Stimulated activated CD4-positive, alpha-beta T cell treated with anti-CD3 and anti-CD28 coated beads, Interleukin-15, amount 100 ng/mL, for 1 hour (primary cell): ENCODE measurements at places on chromosomes 7 and 10.

GRCh38 chr7:110071192-110071591 lies 1019.7 kb upstream of the LRRN3 start:
- DNase-seq: no peak

DNA sequence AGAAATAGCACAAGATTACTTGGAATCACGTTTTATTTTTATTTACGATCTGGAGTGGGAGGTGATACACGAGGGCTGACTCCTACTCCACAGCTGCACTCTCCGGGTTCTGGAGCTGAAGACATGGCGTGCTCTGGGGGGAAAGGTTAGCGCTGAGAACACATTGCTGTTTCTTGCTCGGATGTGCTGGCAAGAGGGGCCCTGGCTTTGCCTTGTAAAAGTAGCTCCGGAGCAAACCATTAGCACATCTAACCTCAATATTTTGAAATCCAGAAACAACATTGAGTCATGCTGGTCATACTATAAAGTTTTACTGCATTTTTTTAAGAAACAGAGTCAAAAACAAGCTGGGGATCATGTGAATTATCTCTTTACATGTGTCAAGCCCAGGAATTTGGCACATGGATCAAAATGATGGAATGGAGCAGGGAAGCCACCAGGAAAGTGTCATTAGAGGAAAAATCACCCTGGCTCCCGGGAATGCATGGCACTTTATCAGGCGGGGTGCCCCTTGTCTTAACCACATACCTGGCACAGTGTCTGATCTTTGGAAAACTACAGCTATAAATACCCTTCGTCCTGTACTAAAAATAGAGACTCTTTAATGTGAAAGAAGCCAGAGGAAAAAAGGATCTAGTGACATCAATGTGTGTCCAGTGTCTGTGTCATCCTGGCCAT lies 31.6 kb upstream of the LYZL1 start:
- DNase-seq: no peak

GRCh38 chr7:127885843-127886242 lies 145.4 kb downstream of the LRRC4 start:
- no peak for DNase-seq

DNA sequence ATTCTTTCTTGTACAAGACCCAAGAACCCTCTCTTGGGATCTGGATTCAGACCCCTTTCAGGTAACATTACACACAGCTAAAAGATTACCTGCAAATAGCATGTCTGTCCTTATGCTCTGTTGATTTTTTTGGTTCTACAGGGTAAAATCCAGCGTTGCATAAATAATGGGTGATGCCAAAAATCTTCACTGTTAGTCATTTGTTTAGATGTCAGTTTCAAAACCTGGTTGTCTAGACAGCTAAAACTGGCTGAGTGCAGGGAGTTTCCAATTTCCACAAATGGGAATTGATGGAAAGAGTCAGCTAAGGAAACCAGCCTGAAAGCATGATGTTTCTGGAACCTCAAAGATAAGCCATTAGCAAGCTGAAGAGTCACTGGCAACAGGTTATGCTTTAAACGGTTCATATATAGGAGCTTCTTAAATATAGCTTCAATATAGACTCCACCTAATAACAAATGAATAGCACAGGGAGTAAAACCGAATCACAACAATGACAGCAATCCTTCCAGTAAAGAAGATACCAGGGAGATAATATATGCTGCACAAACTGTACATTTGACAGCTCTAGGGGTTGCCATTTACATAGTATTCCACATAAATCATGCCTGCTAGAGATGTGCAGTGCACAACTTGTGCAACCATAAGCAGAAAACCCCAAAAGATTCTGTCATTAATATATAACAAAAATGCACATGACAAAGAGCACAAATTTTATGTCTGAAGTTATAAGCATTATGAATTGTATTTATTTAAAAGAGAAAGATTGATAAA lies 20.4 kb downstream of the CCDC71L start:
- DNase-seq: no peak

- DNase-seq: no peak
Measured at GRCh38 chr7:149869867-149870266, 3.9 kb upstream of the ATP6V0E2 start.

- no peak for DNase-seq
Measured at GRCh38 chr10:49614242-49615198, 683 bp downstream of the CHAT start.

GRCh38 chr7:50339990-50340500 lies 35.5 kb downstream of the IKZF1 start:
- no peak for DNase-seq

DNA sequence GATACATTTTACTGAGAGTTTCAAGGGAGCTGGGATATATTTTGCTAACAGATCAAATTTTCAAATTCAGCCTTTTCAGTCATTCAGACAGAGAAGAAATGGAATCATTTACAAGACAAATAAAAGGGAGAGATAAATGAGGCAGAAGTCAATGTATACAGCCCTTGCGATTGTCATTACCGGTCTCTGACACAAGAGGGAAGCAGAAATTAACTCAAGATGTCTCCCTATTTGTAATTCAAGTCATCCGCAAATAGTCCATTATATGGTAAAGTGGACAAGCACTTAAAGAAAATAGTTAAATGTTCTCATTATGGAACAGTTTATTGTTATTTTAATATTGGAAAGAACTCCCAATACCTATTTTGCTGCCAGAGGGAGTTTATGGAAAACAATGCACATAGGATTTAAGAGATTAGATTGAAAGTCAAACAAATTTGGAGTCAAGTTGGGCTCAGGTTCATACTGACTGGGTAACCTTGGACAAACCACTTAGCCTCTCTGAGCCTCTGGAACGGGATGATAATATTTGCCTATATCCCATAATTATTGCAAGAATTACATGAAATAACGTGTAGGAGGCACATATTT lies 89.3 kb upstream of the PRKCQ start:
- DNase-seq: no peak

DNA sequence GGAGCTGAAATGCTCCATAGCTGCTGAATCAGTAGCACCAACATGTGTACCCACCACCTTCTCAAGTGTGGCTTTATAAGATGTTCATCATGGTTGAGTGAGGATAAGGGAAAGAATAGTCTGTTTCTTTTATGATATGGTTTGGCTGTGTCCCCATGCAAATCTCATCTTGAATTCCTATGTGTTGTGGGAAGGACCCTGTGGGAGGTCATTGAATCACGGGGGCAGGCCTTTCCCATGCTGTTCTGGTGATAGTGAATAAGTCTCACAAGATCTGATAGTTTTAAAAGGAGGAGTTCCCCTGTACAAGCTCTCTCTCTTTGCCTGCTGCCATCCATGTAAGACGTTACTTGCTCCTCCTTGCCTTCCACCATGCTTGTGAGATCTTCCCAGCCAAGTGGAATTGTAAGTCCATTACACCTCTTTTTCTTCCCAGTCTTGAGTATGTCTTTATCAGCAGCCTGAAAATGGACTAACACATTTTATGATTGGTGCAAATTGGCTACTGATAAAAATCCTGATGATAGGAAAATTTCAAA lies 799.9 kb downstream of the TNS3 start:
- no peak for DNase-seq

DNA sequence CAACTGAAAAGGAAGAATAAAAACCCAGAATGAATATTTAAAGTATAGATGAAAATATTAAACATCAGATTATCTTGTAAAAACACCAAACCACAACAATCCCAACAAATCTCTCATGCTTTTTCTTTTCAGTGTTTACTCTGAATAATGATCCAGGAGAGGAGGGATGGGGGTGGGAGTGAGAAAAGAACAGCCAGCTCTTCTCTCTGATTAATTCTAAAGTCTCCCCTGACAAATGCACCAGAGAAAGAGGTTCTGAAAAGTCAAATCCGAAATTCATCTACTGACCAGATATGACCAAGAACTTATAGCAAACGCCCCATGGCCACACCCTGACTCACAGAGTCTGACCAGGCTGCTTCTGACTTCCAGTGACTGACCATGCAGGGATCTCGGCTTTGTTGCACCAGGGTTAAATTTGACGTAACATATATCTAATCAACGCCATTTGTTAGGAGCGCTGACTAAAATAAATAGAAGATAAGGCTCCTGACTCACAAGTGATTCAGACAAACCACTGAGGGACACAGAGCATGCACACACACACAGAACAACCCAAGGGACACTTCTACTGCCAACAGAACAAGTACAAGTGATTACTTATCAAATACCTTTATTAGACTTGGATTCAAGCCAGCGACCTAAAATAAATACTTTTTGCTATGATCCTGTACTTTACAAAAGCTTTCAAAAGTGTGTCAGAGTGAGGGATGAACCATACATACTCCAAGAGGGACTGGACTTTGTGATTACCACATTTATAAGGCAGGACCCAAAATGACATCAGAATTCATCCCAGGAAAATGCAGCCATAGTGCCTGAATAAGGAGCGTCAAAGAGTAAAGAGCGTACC lies 9.3 kb upstream of the SPOCK2 start:
- DNase-seq: no peak

DNA sequence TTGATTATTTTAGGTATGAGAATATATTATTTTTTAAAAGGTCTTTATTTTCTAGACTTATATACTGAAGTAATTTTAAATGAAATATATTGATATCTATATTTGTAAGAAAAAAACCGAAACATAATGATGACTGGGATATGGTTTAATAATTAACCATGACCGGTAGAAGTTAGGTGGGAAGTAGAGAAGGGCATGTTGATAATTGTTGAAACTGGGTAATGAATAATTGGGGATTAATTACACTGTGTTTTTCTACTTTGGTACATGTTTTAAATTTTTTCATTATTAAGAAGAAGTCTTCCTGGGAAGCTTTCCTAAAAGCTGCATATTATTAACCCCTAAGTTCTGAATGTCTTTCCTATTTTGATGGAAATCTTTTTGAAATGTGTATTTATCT lies 16.3 kb downstream of the TSPAN12 start:
- no peak for DNase-seq

- DNase-seq: no peak
Measured at GRCh38 chr7:26860361-26860760, 4.0 kb downstream of the SKAP2 start.

DNA sequence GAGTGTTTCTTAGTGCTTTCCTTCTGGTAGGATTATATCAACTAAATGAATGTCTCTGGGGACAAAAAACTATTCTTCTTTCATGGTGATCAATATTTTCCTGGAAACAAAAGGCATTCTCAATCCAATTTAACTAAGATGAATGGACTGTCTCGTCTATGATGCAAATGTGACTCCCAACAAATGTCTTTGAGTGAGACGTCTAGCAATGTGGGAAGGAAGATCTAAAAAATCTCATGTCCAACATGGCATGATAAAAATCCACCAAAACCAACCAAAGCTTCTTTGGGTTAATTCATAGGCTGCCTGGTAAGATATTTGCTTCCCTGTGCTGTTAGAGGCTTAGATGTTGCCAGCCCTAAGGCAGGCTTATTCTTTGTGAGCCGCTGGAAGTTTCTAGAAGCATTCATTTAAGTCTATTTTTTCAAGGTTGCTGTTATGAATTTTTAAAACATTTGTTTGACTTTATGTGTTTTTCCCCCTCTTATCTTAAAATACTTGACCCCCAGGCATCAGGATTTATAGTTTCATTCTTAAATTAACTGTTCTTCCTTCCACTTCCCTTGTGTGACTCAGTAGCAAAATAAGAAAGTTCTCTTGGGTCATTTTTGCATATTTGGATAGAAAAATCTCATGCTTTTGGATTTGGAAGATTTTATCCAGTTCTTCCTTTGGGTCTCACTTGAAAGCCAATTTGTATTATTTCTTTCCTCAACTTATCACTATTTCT lies 156.3 kb downstream of the NRP1 start:
- DNase-seq: no peak

- no peak for DNase-seq
Measured at GRCh38 chr10:74831518-74832120, 5.2 kb downstream of the KAT6B start.

DNA sequence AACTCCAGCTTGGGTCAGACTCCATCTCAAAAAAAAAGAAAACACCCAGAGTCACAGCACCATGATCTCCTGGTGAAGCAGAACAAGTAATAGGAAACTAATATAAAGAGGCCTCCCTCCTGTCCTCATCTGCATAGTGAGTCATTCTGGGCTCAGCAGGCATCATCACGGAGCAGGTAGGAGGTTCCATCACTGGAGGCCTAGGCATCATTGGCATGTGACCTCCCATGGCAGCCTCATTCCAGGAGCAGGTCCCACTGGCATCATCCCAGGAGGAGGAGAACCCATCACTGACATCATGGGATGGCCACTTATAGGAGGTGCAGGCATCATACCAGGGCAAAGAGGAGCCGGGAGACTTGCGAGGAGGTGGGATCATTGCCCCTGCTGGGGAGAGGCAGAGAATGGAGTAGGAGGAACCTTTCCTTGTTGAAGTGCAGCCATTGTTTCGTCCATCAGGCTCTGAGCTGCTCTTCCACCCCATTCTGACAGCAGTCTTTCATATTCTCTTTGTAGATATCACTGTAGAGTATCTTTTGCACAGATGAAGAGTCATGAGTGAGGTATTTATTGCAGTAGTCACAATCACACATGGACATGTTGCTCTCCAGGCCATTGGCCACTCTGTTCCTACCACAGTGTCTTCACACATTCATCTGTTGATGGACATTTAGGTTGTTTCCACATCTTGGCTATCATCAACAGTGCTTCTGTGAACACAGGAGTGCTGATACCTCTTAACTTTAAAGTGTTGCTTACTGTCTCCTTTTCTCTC lies 73.8 kb downstream of the OSBPL3 start:
- DNase-seq: no peak

DNA sequence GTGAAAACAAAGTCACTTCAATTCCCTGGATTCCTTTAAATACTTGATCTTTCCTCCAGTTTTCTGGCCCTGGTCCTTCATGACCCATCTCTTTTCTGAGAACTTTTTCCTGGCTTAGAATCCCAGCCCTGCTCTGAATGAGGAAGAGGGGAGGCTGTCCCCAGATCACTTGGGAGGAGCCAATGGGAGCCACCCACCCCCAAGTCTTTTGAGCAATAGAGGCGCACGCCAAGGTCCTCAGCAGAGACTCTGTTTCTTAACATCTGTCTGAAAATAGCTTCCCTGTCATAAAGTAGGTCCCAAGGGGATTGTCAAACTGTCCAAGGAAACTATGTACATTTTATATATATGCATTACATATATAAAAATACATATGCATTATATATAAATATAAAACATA lies 126.8 kb downstream of the ADRA2A start:
- no peak for DNase-seq

- DNase-seq: no peak
Measured at GRCh38 chr10:112962343-112962742, 12.3 kb downstream of the TCF7L2 start.

DNA sequence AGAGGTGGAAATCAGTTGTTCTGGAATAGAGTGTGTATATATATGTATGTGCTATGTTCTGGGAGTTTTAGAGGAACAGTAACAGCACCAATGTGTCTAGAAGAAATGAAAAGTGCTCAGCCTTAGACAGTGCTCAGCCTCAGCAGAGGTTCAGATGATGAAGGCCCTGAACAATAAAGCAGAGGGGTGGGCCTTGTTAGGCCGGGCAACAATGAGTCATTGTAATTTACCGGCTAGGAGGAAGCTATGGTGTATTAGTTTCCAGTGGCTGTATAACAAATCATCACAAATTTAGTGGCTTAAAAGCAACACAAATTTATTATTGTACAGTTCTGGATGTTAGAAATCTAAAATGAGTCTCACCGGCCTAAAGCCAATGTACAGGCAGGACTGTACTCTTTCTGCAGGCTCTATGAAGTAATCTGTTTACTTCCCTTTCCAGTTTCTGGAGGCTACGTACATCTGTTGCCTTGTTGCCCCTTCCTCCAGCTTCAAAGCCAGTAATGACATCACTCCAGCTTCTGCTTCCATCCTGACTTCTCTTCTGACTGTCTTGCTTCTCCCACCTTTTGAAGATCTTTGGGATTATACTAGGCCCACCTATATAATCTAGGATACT lies 84.6 kb downstream of the CH25H start:
- DNase-seq: no peak
